ENCODE measurements at places on chromosomes 12 and 14.

- DNase-seq = no peak
These were observed 30.0 kb downstream of the SLC38A1 start for GRCh38 chr12:46238821-46239220.

GRCh38 chr14:61438497-61438859 is 117.1 kb downstream of the PRKCH start:
- DNase-seq = no peak

GRCh38 chr14:99512571-99513182 is 31.5 kb downstream of the CCNK start:
- no peak for DNase-seq

DNA sequence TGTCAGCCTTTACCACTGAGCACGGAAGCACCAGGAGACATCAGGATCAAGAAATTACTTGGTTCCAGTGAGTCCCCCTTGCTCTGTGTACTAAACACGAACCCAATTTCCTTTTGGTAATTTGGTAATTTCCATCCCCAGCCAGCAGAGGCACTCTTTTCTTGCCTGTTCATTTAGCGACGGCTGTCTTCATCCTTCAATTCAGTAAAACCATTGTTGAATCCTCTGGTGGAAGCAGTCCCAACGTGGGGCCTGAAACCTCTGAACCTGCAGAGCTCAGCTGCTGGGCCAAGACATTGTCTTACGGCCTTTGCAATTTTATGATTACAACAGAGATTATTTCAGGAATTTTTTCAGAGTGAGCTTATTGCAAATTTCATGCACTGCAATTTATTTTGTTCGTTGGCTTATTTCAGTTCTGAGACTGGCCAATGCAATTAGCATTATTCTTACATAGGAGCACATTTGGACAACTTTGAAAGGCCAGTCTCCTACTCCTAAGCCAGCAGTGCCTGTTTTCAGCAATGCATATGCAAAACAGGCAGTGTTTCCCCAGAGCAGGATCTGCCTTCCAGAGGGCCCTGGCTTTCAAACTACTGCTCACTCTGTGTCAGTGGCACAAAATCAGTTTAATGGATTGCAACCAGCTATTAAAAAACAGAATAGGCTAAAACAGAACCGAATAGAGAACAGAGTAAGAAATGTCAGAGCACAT is 372.9 kb upstream of the TMEM132C start:
- DNase-seq = peak; percentile 4

- peak; percentile 46 for DNase-seq
These were observed 27.1 kb upstream of the CDK17 start for GRCh38 chr12:96427269-96427729.

DNA sequence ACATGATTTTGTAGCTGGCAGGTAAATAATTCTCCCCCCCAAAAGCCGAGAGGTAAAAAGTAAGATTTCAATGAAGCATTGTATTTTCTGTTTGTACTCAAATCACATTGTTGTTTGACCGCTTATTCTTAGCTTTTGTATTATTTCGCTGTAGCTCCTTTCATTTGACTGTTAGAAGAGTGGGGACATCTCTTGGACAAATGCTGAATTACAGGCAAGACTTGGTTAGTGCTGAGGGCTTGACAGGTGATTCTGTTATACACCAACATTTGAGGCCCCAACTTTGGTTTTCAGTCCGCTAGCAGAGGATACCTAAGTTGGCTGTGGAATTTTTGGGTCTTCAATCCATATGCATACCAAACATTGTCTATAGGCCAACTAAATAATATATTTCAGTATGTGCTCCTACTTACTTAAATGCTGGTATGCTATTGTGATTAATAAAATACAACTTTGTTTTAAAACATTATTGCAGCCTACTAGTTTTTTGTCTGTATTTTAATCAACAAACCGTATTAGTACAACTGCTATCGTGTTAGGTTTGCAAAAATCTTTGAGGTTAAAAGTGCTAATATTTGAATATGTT is 102.2 kb downstream of the ERC1 start:
- peak; percentile 50 for DNase-seq

GRCh38 chr14:68506645-68507419 is 286.0 kb downstream of the ZFP36L1 start:
- DNase-seq = no peak

DNA sequence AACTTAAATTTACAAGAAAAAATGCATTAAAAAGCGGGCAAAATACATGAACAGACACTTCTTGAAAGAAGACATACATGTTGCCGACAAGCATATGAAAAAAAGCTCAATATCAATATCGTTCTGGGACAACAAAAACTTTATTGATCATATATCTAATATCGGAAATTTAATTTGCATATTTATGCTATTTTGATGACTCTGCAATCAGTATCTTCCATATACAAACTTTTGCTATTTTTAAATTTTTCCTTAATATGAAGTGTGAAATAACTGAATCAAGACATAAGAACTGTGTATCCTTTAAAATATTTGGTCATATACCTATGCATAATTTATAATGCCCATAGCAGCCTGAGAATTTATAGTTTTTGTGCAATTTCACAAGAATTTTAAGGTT is 224.6 kb downstream of the ALX1 start:
- DNase-seq = no peak
